ENCODE measurements at places on chromosomes 4 and X.

GRCh38 chr4:20248155-20248558 is 3.5 kb upstream of the SLIT2 start:
- no peak for DNase-seq

DNA sequence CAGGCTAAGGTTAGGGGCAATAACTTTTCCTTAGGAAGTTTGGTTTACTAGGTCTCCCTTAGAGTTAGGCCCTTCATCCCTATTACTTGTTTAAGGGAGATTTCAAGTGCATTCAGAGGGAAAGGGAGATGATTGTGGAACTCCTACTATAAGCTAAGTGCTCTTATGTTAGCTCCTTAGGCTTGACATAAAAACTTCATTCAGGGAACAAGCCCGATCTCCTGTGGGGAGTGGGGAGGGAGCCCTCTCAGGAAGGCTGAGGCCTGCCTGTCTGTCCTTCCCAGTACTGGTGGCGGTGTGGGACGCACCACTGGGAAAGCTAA is 8.0 kb downstream of the KLF3 start:
- no peak for DNase-seq

DNA sequence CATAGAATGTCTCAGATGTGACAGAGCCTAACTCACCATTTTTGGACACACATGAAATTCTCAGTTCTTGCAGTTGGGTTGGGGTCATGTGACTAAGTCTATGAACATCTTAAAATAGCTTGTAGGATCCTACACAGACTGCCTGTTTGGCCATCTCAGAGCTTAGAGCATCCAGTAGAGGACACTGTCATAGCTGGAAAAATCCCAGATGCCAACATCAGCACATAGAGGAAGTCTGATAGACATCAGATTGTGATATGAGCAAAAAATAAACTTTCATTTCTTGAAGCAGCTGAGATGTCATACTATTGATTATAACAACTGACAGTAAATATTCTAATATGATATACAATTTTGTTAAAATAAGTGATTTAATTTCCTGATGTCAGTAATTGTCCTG is 207.1 kb downstream of the TRAM1L1 start:
- no peak for DNase-seq

- no peak for DNase-seq
These were observed 19.8 kb upstream of the DDX3X start for GRCh38 chrX:41314204-41314603.

GRCh38 chr4:8940792-8941491 is 69.3 kb upstream of the HMX1 start:
- DNase-seq, result no peak

DNA sequence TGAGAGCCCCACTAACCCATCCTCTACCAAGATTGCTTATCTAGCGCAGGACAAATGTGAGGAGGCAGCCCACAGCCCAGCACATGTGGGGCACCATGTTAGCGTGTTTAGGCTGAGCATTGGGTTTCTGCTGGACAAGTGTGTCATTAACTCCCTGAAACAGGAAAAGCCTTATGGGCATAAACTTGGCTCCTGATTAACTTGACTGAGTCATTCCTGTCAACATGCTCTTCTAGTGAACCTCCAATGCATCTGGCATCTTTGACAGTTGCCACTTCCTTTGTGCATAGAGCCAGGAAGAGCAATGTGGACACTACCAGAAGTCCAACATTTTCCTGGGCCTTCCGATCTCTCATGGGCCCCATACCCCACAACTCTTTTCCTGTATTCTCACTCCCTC is 2.5 kb downstream of the SPIN2A start:
- DNase-seq, result no peak

GRCh38 chr4:1209821-1210220 is 37.4 kb upstream of the SPON2 start:
- no peak for DNase-seq

DNA sequence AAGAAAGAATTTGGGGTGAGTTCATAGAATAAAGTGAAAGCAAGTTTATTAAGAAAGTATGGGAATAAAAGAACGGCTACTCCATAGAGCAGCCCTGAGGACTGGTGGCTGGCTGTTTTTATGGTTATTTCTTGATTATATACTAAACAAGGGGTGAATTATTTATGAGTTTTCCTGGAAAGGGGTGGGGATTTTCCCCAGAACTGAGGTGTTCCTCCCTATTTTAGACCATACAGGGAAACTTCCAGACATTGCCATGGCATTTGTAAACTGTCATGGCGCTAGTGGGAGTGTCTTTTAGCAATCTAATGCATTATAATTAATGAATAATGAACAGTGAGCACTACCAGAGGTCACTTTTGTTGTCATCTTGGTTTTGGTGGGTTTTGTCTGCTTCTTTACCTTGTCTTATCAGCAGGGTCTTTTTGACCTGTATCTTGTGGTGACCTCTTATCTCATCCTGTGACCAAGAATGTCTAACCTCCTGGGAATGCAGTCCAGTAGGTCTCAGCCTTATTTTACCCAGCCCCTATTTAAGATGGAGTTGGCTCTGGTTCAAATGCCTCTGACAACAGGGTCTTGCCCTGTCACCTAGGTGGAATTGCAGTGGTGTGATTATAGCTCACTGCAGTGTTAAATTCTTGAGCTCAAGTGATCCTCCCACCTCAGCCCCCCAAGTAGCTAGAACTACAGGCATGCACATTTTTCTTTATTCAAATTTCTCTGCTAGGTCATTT is 27.1 kb downstream of the RAPGEF2 start:
- DNase-seq, result no peak

- no peak for DNase-seq
These were observed 227.3 kb upstream of the NOCT start for GRCh38 chr4:138788267-138788790.

DNA sequence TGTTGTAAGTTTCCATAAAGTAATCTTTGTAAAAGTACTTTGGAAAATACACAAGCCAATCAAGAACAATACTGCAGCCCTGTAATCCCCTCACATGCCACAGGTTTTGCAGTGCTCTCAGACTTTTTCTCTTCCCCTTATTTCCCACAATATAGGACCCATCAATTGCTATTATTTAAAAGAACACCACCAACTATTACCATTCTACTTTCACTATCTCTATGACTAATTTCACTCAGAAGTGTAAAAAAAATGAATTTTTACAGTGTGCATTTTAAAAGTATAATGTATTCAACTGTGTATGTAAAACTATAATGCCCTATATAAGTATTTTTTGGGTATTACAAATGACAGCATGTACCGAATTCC is 1.7 kb downstream of the ATP8A1 start:
- no peak for DNase-seq

GRCh38 chr4:168879188-168879587 is 130.9 kb downstream of the CBR4 start:
- DNase-seq, result no peak

- no peak for DNase-seq
These were observed 23.3 kb upstream of the BCOR start for GRCh38 chrX:40120838-40121580.

DNA sequence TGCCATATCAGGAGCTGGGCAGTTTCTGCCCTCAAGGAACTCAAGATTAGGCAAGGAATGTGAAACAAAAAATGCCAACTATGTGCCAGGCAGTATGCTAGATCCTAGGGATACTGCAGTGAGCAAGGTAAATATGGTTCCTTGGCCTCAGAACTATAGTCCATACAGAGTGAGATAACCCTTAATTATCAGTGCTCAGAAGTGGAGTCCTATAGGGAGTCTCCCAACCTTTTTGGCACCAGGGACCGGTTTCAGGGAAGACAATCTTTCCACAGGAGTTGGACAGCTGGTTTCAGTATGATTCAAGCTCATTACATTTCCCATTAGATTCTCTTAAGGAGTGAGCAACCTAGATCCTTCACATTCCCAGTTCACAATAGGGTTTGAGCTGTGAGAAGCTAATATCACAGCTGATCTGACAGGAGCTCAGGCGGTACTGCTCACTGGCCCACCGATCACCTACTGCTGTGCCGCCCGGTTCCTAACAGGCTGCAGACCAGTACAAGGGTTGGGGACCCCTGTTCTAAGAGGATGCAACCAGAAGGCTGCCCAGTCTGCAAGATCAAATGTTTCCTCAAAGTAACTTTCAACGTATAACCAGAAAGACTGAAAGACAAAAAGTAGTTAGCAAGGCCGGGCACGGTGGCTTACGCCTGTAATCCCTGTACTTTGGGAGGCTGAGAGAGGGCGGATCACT is 1.7 kb upstream of the SRP72 start:
- no peak for DNase-seq

- no peak for DNase-seq
These were observed 39.8 kb upstream of the NAP1L5 start for GRCh38 chr4:88737307-88737941.

DNA sequence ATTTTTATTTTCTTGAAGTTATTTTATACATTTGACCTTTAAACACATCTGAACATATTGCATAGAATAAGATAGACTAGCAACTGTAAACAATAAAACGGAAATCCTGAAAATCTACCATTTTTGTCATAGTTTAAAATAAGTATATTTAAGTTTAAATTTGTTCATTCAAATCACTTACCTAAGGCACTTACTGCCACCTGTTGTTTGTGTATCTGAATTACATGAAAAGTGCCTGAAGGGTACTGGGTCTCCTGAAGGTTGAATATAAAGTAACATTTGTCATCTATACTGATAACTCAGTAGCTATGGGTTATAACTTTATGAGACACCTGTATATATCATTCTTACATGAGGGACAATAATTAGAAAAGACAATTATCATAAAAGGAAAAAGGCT is 38.6 kb downstream of the TRPC5 start:
- DNase-seq, result no peak

GRCh38 chr4:148649652-148650331 is 207.6 kb upstream of the NR3C2 start:
- DNase-seq, result no peak

DNA sequence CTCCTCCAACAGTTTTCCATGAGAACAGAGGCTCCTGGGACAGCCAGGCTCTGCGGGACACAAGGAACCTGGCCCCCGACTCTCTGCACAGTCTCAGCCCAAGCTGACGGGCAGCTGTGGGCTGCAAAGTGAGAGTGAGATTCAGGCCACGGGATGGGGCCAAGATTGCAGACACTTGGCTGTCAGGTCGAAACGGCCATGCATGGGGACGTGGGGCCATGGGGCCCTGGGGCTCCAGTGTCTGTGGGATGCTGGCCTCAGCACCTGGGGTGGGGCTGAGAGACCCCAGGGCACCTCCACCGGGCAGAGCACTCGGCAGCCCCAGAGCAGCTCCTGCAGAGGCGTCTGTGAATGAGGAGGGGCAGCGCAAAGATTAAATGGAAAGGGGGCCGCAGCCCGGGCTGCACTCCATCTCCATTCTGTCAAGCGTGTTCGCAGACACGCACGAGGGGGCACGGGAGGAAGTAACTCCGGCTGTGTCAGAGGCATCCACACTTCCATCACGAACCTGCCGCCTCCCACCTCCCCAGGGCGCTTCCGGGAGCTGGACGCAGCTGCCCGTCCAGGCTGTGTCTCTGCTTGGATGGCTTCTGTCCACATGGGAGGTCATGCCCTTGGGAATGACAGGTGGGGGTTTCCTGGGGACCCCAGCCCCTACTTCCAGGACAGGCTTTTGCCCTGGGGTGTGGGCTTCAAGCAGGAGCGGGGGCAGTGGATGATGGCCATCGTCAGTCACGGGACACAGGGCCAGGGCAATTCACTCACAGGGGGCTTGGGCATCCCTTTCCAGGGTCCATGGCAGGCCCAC is 82.8 kb upstream of the NKX1-1 start:
- no peak for DNase-seq

GRCh38 chrX:115266300-115266699 is 23.2 kb upstream of the LUZP4 start:
- no peak for DNase-seq

DNA sequence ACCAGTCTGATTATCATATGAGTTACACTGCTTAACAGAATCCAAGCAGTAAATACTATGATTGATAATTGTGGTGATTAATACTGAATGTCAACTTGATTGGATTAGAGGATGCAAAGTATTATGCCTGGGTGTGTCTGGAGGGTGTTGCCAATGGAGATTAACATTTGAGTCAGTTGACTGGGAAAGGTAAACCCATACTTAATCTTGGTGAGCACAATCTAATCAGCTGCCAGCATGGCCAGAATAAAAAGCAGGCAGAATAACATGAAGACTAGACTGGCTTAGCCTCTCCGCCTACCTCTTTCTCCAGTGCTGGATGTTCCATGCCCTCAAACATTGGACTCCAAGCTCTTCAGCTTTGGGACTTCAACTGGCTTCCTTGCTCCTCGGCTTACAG is 961.3 kb downstream of the ADGRL3 start:
- no peak for DNase-seq

- no peak for DNase-seq
These were observed 42.7 kb downstream of the KIF4A start for GRCh38 chrX:70332600-70332999.

- DNase-seq, result no peak
These were observed 536.2 kb upstream of the KLHL4 start for GRCh38 chrX:86981326-86981879.

GRCh38 chr4:56657818-56658217 is 23.3 kb downstream of the HOPX start:
- DNase-seq, result no peak

- DNase-seq, result no peak
These were observed 179.8 kb downstream of the SLIT2 start for GRCh38 chr4:20431543-20431951.

- no peak for DNase-seq
These were observed 93.8 kb downstream of the MBNL3 start for GRCh38 chrX:132395026-132395425.

GRCh38 chr4:83846193-83846830 is 310.4 kb downstream of the GPAT3 start:
- no peak for DNase-seq

DNA sequence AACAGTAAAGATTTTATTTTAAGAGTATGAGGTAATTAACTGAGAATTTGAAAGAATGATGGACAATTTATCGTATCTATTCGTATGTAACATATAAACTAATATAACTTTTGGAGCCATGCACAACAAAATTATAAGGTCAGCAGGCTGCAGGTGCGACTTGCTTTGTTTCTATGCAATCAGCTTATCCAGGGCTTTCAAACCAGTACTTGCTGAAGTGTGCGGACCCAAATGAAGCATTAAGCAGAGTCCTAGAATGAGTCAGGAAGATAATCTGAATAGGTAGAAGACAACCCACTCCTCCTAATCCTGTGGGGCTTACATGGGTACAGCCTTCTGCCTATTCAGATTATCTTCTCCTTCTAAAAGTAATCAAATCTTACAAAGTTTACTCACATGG is 2.1 kb downstream of the NSD2 start:
- DNase-seq, result no peak

DNA sequence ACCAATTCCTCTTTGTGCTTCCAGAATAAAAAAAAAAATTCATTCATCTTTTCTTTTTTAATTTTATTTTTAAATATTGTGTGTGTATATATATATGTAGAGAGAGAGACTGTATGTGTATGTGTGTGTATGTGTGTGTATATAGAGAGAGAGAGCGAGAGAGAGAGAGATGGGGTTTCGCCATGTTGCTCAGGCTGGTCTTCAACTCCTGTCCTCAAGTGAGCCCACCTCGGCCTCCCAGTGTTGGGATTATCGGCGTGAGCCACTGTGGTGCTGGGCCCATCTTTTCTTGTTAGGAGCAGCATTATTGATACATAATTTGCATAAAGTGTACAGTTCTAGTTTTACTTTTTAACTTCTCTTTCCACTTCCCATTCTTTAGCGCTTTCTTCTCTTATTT is 33.6 kb downstream of the KDM6A start:
- DNase-seq, result no peak

- no peak for DNase-seq
These were observed 3.1 kb downstream of the JADE1 start for GRCh38 chr4:128812442-128813235.

Data from CD4-positive, alpha-beta T cell treated with Interleukin-10 for 1 hour (primary cell).